ENCODE measurements at places on chromosomes 3 and 15.

- no peak for DNase-seq
Measured at GRCh38 chr3:184745526-184745925, 33.7 kb upstream of the MAGEF1 start.

DNA sequence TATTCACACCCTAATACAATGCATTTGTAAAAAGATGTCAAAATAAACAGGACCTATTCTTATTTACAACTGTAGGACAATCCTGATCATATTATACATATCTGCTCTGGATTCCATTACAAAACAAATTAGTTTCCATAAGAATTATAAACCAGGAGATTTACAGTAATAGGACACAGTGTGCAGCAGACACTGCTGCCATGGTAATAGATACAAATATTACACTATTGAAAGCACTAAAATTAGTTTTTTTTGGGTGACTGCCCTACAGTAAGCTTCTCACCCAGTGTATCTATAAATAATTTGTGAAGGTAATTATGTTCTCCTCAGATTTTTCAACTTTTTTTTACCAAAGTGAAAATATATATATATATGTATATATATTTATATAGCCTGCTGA is 47.9 kb downstream of the USF3 start:
- no peak for DNase-seq

DNA sequence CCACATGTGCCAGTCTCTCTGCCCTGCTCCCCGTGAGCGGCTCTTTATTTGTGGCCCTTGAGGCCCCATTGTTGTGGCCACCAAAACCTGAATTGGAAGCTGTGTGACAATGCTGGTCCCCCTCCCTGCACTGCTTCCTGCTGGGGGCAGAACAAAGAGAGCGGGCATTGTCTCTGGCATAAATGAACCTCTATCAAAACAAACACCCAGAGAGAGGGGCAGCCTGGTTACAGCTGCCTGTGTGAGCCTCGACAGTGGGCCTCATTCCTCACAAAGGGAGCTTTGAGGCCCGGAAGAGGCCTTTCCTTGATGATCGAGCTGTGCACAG is 152.9 kb downstream of the IGF1R start:
- no peak for DNase-seq

- no peak for DNase-seq
Measured at GRCh38 chr3:193710286-193711165, 117.5 kb downstream of the OPA1 start.

- DNase-seq: no peak
Measured at GRCh38 chr3:167938516-167938915, 157.2 kb downstream of the GOLIM4 start.

GRCh38 chr3:110384601-110385000 is 687.0 kb upstream of the NECTIN3 start:
- DNase-seq: no peak

GRCh38 chr3:46986782-46987310 is 7.4 kb downstream of the NBEAL2 start:
- no peak for DNase-seq

Data from activated B cell treated with CpG ODN at 0.5 μM for 24 hours (primary cell).